ENCODE measurements at places on chromosomes 1 and 21.
A peak's percentile ranks its signal among the peaks of the same experiment; 100 is the strongest.

- DNase-seq, result peak; percentile 87
Observed at GRCh38 chr1:92485381-92486250, 1.1 kb downstream of the GFI1 start.

- no peak for DNase-seq
Observed at GRCh38 chr1:116855773-116856201, 53.9 kb upstream of the PTGFRN start.

DNA sequence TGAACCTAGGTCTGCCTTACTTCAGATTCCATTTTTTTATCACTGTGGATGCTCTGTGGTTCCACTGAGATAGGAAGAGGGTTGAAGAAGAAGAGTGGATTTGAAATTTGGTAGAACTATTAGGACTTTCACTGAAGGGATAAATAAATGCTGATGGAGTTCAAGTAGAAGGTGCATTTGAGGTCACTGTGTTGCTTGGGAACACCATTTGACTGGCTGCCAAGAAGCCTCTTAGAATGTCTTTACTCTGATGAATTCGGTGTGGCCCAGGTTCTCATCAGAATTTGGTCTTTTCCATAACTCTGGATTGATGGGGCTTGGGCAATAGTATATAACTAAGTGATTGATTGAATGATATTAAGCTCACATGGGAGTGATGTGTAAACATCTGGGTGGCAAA lies 11.9 kb downstream of the XPR1 start:
- no peak for DNase-seq

GRCh38 chr1:43973981-43974442 lies 748 bp upstream of the ATP6V0B start:
- no peak for DNase-seq

DNA sequence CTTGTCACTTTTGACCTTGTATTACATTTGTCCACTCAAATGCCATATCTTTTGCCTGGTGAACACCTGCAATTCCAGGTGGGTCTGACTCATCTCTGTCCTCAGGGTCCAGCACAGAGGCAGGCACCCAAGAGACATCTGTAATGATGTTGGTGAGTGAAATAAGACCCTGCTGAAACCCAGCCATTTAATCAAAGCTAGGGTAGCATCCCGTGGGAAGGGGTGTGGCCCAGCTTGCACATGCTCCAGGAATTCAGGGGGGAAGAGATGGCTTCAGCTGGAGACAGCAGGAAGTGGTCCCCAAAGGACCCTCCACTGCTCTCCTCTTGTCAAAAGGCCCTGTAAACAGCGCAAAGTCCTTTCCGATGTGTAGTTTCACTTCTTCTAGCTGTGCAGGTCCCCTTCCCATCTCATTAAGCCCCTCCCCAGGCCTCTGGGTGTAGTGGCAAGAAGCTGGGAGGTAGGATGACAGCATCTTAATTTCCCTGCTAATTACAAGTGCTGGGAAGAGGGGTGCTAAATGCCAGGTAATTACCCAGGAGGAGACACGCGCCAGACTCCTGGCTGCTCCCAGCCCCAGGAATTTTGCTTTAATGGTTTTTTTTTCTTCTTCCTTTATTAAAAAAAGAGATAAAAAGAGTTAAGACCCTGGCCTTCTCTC lies 54.4 kb upstream of the TRABD2B start:
- no peak for DNase-seq

- no peak for DNase-seq
Observed at GRCh38 chr1:14246471-14246870, 352.0 kb upstream of the KAZN start.

Data from stimulated activated naive CD4-positive, alpha-beta T cell treated with Interleukin-2 at 50 U/mL for 16 hours (primary cell).